Muscle of arm (tissue), 14 donors: ENCODE measurements at places on chromosomes 3 and 15. TPM values are rescaled to one million over a fixed set of nuclear protein-coding genes. Genes with fewer than 3 reads are reported as not detected.

MTHFS gene
- polyA plus RNA-seq: 14.2 TPM

PODXL2 gene
- 3.9 TPM for polyA plus RNA-seq

ITGB5 gene
- polyA plus RNA-seq: 60.2 TPM

NR2E3 gene
- 1.9 TPM for polyA plus RNA-seq

DNA sequence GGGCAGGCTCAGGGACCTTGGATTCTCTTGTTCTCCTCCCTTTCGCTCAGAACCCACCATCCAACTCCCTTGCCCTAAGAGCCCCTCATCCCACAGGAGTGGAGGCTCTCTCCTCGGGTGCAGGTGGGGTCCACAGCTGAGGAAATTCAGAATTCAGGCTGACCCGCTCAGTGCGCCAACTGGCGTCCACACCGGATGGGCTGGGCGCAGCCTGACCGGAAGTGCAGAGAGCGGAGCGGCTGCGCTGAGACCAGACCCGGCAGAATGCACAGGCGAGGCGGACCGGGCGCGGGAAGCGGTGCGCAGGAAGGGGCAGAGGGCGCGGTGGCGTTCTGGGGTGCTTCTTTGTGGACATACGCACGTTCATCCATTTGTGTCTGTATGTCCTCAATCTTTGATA, 210.4 kb upstream of the NDN start:
- DNase-seq: peak; percentile 29

DNA sequence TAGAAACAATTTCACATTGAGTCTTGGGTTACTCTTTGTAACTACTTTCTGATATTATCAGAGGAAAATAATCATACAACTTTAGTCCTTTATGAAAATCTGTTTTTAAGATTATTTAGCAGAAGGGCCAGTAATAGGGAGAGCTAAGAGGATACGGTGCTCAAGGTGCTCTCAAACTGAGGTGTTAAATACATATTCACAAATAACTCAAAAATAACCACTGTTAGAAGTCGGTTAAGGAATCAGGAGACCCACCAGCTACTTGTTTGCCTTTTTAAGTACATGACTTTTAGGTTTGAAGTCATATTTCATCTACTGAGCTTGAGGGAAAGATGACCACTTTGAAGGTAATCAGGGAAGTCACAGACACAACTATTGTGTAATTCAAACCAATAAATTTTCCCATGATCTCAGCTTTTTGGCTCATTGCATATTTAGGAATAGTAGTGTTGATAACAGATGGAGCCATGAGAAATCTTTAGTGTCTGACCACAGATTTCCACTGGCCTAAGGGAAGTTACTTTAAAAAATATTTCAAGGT, 1.4 kb upstream of the RSRC1 start:
- no peak for DNase-seq

DNA sequence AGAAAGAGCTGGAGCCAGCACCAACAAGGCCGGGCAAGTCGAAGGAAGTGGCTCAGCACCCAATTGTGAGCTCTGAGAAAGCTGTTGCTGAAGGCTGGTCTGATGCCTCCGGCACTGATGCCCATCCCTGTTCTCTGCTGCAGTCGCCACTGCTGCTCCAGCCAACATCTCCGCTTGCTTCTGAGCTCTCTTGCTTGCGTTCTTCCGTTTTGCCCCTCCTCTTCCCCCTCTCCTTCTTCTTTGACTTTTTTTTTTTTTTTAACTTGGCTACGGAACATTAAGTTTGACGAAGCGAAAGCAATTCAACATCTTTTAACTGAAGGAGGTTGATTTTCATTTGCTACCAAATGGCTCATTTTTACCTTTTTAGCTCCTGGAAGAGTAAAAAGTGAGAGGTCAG, 442.9 kb downstream of the MCTP2 start:
- DNase-seq: no peak

DNA sequence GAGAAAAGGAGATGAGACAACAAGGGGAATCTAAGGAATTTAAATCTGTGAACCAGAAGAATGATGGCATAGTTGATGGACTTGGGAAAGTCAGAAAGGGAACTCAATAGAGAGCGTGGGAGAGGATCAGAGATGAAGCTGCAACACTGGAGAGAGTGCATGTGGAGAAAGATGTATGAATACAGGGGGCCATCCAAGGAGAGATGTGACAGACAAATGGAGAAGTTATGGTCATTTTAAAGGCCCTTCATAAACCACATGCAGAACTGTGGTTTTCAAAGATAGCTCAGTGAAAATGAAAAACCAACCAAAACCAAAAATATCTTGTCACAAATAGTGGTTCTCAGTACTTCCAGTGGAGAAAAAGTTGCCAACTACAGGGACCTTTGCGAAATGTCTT, 265.2 kb downstream of the SUCLG2 start:
- no peak for DNase-seq

DNA sequence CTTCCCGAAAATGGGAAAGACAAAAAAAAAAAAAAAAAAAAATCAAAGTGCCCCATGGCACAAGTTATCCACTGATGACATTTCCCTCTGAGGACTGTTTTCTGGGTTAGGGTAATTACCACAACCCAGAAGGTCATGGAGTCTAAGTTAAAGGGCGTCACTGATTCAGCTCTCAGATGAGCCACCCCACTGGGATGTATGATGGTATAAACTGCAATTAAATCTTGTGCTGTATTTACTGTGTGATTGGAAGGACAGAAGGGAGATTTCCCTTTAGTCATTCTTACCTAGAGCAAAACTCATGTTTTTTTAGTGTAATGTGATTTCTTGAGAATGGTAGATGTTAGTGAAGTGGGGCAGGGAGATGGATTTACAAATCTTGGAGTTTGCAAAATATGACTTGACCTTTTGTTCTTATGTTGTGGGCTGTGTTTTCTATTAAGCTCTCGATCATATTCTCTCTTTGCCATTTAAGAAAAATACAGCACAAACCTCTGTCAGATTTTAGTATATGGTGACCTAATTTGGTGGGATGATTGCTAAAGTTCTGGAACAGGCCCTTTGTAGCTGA, 244.2 kb downstream of the PTPRG start:
- no peak for DNase-seq

- DNase-seq: no peak
Measured at GRCh38 chr15:66290518-66290917, 2.9 kb upstream of the DIS3L start.

- no peak for DNase-seq
Measured at GRCh38 chr3:34258271-34258998, 460.0 kb downstream of the PDCD6IP start.

GRCh38 chr3:54826251-54826691, 101.6 kb downstream of the LRTM1 start:
- DNase-seq: no peak

GRCh38 chr3:68876112-68876713, 56.1 kb downstream of the TAFA4 start:
- DNase-seq: peak; percentile 78

DNA sequence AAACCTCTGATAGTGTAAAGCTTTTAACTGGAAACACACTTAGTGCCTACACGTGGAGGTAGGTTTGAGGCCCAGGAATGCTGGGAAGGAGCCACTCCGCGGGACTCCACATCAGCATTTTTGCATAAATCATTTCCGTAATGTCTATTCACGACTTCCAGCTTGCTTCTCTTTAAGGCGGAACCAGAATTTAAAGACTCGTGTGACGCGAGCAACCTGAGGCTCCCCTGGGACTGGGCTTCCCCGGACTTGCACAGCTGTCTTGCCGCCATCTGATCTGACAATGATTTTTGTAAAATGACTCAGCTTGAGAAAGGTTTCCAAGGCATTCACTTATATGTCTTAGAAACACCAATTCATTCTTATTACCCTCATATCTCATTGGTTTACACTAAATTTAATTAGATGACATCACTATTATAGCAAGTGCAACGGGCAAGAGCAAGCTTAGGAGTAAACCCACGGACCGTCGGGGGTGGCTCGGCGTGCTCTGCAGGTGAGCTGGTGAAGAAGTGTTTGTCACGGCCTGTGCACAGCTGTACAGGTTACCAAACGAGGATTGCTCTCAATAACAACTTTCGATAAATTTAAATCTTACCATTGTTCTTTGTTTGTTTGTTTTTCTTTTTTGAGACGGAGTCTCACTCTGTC, 95.2 kb downstream of the CHSY1 start:
- DNase-seq: peak; percentile 58

DNA sequence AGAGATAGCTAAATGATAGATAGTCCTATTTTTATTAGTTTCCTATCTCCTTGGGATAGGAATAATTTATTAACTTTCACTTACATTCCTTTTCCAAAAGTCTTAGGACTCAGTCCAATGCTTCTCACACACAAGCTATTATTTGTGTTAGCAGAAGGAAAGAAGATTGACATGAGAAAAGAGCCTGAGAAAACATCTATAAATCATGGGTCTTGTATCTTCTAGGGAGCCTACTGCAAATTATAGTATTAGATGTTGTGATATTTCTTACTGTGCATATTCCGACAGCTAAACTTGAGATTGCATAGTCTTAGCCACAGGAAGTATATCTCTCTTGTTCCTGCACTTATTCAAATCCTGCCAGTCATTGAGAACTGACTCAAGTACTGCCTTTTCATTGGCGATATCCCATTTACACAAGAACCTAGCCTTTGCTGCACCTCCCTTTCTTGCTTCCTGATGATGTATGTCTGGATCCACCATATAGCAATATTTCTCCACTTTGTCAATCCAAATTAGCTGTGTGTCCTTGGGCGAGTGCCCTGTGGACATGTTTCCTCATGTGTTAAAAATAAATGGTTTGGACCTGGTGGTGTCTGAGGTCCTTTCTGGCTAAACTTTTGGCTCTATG, 245.1 kb upstream of the LMCD1 start:
- DNase-seq: no peak

- no peak for DNase-seq
Measured at GRCh38 chr3:27752926-27753325, 30.8 kb upstream of the EOMES start.
